ENCODE measurements at places on chromosomes 4 and X.

DNA sequence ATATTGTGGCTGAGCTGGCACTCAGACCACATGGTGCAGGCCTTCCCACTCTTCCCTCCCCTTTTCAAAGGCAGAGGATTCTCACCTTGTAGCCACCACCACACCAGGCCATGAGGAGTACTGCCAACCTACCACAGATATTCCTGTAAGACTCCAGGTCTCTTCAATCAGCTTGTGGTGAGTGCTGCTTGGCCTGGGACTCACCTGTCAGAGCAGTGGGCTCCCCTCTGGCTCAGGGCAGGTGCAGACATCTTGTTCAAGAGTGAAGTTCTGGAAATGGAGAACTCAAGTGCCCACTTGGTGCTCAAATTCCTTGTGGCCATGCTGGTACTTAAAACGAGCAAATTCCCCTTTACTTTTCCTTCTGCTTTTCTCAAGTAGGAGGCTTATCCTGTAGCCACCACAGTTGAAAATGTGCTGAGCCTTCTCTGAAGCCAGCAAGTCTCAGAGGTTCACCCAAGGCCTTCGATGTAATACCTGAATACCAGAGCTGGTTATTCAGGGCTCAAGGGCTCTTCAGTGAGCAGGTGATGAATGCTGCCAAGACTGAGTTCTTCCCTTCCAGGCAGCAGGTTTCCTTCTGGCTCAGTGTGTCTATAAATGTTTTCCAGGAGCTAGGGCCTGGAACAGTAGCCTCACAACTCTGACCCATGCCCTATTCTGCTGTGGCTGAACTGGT lies 212.9 kb downstream of the TEX13C start:
- no peak for DNase-seq

DNA sequence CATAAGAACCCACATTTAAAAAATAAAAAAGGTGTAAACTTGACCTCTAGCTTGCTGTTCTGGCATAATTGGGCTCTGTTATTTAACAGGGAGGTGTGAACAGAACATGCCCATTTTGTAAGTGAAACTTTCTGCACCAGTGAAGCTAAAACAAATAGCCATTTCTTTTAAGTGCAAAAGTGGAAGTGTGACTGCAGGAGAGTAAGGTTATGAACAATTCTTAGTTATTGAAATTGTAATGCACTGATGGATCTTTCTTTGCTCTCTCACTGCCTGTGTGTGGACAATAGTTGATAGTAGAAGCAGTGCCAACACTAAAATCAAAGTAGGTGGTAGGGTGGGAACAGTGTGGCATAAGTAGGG lies 12.6 kb downstream of the P2RY10 start:
- DNase-seq: no peak

DNA sequence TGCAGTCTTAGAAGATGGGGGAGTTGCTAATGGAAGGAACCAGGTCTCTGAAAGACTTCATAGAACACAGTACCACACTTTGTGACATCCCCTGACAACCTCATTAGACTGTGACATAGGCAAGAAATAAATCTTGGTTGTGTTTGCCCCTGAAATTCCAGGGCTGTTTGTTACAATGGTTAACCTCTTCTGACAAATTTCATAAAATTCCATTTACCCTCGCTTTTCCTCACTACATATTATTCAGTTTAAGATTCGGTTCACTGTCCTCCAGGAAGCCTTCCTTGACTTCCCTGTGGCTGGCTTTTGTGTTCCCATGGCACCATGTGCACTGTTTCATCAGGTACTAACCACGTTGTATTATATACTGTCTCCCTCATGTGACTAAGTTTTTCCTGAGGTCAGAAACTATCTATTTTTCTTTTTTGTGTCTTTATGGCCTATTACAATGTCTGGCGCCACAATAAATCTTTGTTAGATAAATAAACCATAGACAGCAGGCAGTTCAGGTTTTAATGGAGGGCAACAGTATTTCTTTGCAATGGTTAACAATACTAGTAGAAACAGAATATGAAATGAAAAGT lies 54.2 kb downstream of the ATXN3L start:
- no peak for DNase-seq

DNA sequence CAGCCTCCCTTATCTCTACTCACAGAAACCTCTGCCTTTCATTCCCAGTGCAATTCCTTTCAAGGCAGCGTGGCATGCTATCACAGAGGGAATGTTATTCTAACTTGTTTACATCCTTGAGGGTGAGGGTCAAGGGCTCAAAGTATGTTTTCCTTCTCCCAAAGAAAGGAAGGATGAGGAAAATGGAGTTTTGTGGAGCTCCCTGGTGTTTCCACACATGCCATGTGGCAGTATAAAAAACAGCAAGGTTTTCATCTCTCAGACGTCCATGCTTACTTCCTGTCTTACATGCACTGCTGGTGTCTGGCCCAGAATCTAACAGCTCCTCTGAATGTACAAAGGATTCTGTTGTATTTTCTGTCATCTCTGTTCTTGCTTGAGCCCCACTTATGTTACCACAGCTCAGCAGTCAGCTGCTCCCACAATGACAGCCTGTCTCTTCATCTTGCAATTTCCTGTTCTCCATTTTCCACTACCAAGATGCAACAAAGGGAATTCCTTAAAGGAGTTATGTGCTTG lies 128.0 kb downstream of the SNCA start:
- DNase-seq: no peak

DNA sequence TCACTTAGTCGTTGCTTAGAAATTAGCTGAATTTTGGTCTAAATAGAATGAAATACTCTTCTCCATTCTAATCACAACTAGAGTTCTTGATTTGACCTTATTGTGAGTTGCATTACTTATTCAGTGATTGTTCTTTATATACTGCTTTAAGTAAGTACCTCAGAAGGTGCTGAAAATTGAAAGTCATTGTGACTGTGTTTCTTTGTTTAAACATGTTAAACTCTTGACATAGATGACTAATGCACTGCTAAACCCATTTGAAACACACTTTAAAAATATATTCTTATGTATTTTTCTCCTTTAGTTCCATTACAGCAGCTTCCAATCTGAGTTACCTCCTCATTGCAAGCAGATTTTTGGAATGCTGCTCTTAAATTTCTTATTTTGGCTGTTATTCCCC lies 9.1 kb downstream of the TSPAN7 start:
- DNase-seq: no peak

DNA sequence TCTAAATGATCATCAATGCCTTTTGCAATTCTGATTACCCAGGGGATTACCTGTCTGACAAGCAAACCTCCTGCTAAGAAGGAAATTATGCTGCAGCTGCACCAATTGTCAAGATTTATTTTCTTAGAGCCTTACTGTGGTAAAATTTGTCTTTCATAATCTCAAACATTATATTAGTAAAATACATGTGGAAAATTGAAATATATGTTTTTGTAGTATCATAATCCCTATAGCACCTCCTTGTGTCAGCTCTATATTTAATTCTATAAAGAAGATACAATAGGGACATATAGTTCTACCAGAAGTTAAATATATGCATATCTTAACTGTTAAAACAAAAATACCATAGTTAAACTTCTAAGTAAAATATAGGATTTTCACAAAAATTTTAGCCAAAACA lies 655.6 kb upstream of the PCDH10 start:
- no peak for DNase-seq

DNA sequence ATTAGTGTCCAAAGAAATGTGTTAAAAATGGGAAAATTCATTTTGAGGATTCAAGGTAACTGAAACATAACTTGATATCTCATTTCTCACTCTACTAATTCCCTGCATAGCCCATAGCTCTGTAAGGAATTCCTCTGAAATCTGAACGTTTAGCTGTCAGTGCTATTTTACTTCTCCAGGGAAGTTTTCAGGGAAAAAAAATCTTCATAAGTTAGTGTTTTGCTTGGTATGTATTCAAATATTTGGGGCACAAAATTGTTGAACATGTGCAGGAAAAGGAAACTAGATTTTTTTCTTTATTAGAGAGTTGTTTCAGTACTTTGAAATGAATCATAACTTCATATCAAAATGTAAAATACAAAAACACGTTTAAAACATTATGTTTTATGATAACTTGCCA lies 891.4 kb downstream of the CENPC start:
- no peak for DNase-seq

DNA sequence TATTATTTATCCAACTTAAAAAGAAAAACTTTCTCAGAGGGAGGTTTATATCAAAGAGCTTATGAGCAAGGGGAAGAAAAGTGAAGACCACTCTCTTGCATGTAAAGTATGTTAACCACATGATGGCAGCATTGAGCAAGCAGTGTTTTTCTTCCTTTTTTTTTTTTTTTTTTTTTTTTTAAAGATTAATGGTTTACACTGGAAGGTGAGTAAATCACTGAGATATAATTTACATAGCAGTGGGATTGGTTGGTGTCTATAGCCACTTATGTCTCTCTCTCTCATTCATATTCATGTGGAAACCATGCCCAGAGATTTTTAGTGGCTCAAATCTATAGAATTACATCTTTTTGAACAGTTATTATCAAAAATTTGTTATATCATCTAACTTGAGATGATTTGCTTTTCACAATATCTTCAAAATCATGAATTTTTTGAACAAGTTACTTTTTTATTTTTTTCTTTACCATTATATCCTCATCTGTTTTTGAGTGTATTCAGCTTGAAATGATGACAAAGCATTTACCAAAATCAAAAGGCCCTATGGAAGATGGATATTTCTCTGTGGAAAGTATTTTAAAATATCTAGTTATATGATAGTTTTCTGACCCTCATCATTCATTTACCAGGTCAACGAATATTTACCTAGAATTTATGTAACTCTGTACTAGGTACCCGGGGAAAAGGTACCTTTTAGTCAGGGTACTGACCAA lies 31.6 kb downstream of the MTHFD2L start:
- peak; percentile 41 for DNase-seq
